ENCODE measurements at places on chromosomes 5 and 9.

GRCh38 chr5:85500869-85501268 is 1116.2 kb upstream of the EDIL3 start:
- no peak for DNase-seq

DNA sequence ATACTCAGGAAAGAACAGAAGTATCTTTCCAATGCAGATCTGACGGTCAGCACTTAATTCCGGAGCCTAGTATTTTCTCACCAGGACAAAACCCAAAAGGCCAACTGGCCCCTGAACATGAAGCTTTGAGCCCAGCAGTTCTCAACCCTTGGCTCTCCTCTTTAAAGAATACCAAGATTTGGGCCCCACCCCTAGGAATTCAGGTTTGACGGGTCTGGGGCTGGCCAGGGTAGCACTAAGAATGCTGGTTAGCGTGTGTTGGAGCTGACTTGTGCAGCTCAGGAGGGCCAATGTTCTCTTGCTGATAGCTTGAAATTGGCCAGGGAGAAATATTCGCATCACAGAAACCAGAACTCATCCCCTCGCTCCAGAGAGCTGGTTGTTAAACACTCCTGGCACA is 88.3 kb upstream of the PTCH1 start:
- no peak for DNase-seq

DNA sequence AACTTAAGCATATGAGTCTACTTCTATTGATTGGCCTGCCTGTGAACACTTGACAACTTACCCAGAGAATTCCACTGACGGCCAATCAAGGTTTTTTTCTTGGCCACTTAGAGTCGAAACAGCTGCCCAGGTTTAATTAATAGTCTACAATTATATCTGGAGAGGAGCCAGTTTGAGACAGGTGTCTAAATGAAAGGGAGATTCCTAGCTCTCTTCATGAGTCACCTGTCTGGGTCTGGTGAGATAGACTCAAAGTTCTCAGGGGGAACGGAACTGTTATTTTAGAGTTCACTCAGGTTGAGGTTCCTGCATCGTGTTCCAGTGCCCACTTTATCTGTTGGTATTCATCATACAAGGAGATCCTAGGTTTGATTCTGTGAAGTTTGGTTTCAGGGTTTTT is 111.0 kb downstream of the CD180 start:
- DNase-seq = peak; percentile 28

GRCh38 chr9:120242116-120242811 is 337.7 kb downstream of the CDK5RAP2 start:
- no peak for DNase-seq

- peak; percentile 34 for DNase-seq
Observed at GRCh38 chr5:160199410-160199911, 29.8 kb upstream of the FABP6 start.

Data from SHP77 (cell line).